ENCODE measurements at places on chromosomes 11 and 22.

DNA sequence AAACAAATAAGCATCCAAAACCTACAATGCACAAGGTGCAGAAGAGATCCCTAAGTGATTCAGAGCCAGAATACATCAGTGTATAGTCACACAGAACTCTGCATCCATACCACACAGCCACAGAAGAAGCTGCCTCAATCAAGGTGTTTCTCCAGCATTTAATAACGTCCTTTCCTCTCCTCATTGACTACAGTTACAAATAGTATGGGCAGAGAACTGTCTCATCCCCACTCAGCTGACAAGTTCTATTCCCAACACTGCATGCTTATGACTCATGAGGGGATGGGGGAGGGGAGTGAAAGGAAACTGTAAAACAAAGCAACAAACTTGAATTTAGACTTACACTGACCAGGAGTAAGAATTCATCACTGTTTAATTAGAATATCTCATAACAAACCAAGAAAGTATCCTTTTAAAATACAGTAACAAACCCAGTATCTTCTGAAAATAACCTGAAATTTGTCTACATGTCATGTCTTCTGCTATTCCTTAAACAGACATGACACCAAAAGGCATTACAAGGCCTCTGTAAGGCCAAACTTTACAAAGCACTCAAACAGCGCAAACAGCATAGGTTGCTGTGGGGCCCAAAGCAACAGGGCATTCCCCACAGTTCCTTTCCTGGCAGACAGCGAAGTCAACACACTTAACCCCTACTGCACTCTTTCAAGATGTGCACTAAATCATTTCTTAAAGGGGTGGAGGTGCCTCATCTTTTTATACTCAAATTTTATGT is 29.3 kb downstream of the CELF1 start:
- DNase-seq = no peak

DNA sequence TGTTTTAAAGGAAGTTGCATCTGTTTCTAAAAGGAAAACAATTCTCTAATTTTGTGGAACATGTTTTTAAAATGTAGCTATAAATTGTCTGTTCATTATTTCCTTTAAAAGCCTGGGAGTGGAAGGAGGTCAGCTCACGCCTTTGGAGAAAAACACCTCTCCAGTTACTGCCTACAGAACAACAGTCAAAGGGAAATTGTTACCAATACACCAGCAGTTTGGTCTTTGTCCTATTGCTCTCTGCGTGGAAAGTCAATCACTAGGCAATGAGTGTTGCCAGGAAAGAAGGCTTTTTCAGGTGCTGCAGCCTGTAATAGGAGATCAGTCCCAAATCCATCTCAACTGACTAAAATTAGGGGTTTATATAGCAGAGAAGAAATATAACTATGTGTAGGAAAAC is 22.2 kb downstream of the SVIP start:
- DNase-seq = no peak

- no peak for DNase-seq
Measured at GRCh38 chr11:70251659-70252321, 18.7 kb upstream of the PPFIA1 start.

DNA sequence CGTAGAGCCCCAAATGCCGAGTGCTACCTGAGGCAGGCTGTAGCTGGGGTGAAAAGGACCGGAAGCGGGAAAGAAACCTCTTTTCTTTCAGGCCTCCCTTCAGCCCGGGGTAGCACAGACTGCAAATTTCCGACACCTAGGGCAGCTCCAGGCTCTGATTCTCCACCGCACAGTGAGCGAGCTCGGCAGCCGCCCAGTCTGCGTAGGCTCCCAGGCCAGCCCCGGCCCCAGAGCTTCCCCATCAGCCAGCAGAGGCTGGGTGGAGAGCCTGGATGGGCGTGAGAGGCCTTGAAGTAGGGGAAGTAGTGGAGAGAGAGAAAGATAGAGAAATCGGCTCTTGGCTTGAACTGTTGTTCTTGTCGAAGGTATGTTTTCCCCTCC is 9.3 kb upstream of the PAX6 start:
- DNase-seq = no peak

GRCh38 chr22:42976217-42976933 is 38.6 kb downstream of the PACSIN2 start:
- no peak for DNase-seq

- DNase-seq = no peak
Measured at GRCh38 chr11:112582366-112582765, 321.7 kb upstream of the PLET1 start.

- DNase-seq = peak; percentile 25
Measured at GRCh38 chr11:107928767-107929507, 689 bp downstream of the RAB39A start.

GRCh38 chr22:43110444-43110926 is at the start of gene BIK:
Gene BIK, plus strand, starts transcription at chr22:43110750. Its CDS starts 13,273 bp downstream, at chr22:43124023.
- no peak for DNase-seq
